Kidney epithelial cell (primary cell): ENCODE measurements at places on chromosomes 6 and 20. TPM values are rescaled to one million over a fixed set of nuclear protein-coding genes. Genes with fewer than 3 reads are reported as not detected.

- DNase-seq: no peak
These were observed 23.1 kb upstream of the PREX1 start for GRCh38 chr20:48850977-48851299.

- no peak for DNase-seq
These were observed 1.9 kb upstream of the IRF4 start for GRCh38 chr6:389622-390021.

Gene ECT2L
- not detected in 2 replicates for total RNA-seq

Gene TGM2
- total RNA-seq: 115 and 135 TPM in 2 replicates

Gene CDSN
- not detected in 2 replicates for total RNA-seq

Gene NOTCH4
- total RNA-seq: 2.4 and 2.9 TPM in 2 replicates

Gene SERPINB1
- 39.9 and 43.2 TPM in 2 replicates for total RNA-seq

DNA sequence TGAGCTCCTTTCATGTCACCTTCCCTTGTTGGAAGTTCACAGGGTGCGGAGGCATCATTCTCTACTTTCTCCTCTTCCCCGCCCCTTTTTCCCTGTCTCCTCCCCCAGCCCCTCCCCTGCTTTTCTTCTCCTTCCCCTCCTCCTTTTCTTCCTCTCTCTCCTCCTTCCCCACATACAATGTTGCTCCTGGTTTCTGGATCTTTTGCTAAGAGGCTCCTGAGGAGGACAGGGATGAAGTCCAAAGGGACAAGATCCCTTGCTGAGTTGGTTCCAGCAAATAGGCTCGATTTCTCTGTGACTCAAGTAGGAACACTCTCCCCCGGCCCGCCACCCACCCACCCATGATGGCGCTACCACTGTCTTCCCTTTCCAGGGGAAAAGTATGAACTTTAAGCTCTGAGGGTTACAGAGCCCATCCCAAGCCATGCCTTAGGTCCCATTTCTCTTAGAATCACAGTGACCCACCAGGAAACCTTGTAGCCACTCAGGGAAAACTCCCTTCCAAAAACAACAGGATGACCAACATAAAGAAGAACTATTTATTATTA is 852 bp upstream of the TFEB start:
- DNase-seq: no peak

DNA sequence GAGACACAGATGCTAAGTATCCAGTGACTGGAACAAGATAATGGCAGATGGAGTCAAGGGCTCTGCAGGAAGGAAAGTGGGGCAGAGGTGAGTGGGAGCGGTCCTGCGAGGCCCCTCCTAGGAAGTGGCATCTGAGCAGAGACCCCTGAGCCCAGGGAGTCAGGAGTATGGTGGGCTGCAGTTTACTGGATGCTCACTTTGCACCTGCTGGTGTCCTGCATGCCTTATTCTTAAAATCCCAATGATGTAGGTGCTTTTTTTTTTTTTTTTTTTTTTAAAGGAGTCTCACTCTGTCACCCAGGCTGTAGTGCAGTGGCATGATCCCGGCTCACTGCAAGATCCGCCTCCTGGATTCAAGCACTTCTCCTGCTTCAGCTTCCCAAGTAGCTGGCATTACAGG is 5.6 kb downstream of the CEBPB start:
- no peak for DNase-seq

GRCh38 chr20:51272401-51272800 is 249.5 kb upstream of the KCNG1 start:
- no peak for DNase-seq

Gene CLIC1
- 494 and 498 TPM in 2 replicates for total RNA-seq

- DNase-seq: no peak
These were observed 390.2 kb downstream of the TENT5A start for GRCh38 chr6:81362246-81362645.

GRCh38 chr6:52143551-52143950 is 42.6 kb upstream of the IL17A start:
- DNase-seq: no peak

DNA sequence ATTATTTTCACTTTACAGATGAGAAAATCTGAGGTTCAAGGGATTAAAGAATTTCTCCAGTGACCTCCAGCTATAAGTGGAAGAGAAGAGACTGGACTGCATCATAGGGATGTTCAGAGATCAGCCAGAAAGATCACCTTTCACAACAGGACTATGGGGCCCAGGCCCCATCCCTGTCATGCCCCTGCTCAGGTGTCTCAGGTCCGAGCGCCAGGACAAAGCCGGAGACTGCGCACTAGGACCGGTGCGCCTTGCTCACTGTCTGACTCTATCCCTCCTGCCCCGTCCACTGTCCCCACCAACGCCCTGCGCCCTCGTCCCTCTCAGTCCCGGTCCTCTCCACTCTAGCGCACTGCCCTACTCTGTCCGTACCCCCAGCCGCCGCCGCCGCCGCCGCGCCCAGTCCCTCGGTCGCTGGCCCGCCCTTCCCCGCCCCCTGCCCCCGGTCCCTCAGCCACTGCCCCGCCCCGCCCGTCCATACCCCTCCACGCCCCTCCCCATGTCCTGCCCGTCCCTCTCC is 521 bp upstream of the RAD21L1 start:
- no peak for DNase-seq

Gene TREM1
- 0.13 and 1.4 TPM in 2 replicates for total RNA-seq

DNA sequence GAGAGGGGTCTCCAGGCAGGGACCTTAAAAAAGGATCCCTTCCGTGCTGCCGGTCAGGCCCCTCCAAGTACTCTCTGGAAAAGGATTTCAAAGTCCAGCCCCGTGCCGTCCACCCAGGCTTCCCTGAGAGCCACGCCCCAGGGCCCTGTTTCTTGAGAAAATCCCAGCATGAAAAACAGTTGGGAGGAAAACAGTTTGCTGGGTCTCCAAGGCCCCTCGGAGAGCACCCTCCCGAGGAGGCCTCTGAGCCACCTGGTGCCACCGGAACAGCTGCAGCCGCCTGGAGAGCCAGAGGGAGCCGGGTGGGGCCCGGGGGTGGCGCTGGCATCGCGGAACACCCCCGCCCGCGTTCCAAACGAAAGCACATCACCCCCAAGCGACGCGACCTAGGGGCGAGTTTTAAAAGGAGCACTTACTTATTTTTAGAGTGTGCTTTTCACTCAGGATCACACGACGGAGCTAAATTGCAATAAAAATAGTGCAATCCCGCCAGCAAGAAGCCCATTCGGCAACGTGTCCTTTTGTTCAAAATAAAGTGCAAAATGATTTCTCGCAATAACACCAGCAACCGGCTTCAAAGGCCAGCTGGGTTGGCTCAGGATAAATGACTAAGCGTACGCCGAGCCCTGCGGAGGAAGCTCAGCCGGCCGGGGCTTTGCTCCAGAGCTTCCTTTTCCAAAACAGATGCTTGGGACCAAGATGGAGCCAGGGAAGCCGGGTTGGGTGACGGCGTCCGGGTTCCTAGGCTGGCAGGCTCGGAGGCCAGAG is 64.2 kb downstream of the YTHDF1 start:
- DNase-seq: no peak

Gene RGL2
- 42.3 and 45.5 TPM in 2 replicates for total RNA-seq

Gene LRRC73
- not detected in 2 replicates for total RNA-seq

GRCh38 chr6:161111261-161111660 is 119.7 kb downstream of the MAP3K4 start:
- DNase-seq: no peak

- DNase-seq: no peak
These were observed 8.7 kb downstream of the LAMA4 start for GRCh38 chr6:112245511-112246203.

DNA sequence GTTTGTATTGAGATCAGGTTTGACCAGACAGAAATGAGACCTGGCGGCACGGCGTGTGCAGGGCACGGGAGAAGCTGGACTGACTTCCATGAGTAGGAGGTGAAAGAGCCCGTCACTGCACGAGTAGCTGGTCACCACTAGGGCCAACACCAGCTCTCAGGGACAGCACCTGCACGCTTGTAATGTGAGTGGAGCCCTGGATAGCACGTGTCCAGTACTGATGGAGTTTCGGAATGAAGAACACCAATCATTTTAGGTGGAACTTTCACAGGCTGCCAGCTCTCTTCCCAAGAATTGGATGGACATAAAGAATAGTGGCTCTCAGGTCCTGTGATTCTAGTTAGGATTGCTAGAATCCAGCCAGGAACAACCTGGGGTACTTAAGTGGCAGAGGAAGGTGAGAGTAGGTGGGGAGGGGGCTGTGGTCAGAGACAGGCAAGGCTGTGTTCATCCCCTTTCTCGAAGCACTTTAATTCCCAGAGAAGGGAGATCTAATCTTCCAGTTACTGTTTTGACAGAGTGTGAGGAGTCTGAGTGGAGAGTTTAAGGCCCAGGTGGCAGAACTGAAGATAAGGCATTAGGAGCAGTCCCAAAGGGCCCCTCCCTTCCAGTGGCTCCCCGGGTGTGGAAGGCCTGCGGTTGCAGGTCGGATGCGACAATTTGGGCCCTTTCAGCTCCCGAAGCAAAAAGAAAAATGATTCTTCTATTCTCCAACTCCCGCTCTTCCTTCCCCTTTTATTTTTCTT is 314.8 kb downstream of the QKI start:
- DNase-seq: no peak

Gene MACROD2
- total RNA-seq: 0.79 and 7.9 TPM in 2 replicates

GRCh38 chr20:16260911-16261310 is 312.3 kb downstream of the KIF16B start:
- no peak for DNase-seq

Gene PIGT
- 69.8 and 92.7 TPM in 2 replicates for total RNA-seq

GRCh38 chr6:68196645-68197044 is 438.4 kb upstream of the ADGRB3 start:
- no peak for DNase-seq

- no peak for DNase-seq
These were observed 158.3 kb downstream of the HDGFL1 start for GRCh38 chr6:22727710-22728109.

DNA sequence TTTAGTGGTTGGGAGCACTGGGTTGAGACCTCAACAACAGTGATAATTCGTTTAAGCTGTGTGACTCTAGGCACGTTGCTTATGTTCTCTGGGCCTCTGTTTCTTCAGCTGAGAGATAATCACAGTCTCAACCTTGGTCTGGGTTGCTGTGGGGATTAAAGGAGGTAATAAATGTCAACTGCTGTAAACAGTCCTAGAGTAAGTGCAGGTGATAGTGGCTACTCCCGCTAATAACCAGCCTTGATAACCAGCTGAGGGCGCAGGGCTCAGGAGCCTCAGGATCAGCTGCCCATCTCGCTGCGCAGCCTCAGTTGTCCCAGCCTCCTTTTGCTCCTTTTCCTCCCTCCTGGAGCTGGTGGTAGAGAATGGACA is 58.0 kb downstream of the JARID2 start:
- DNase-seq: no peak

- DNase-seq: no peak
These were observed 109.5 kb downstream of the SNX5 start for GRCh38 chr20:17859002-17859615.

GRCh38 chr6:116697480-116697879 is 16.5 kb downstream of the KPNA5 start:
- DNase-seq: no peak

GRCh38 chr6:80223743-80224212 is 117.3 kb downstream of the BCKDHB start:
- no peak for DNase-seq

Gene MCCD1
- not detected in 2 replicates for total RNA-seq

GRCh38 chr6:15581751-15582150 is 81.1 kb downstream of the DTNBP1 start:
- no peak for DNase-seq

Gene PAX1
- not detected in 2 replicates for total RNA-seq

Gene MAK
- 0.14 and 0.17 TPM in 2 replicates for total RNA-seq

DNA sequence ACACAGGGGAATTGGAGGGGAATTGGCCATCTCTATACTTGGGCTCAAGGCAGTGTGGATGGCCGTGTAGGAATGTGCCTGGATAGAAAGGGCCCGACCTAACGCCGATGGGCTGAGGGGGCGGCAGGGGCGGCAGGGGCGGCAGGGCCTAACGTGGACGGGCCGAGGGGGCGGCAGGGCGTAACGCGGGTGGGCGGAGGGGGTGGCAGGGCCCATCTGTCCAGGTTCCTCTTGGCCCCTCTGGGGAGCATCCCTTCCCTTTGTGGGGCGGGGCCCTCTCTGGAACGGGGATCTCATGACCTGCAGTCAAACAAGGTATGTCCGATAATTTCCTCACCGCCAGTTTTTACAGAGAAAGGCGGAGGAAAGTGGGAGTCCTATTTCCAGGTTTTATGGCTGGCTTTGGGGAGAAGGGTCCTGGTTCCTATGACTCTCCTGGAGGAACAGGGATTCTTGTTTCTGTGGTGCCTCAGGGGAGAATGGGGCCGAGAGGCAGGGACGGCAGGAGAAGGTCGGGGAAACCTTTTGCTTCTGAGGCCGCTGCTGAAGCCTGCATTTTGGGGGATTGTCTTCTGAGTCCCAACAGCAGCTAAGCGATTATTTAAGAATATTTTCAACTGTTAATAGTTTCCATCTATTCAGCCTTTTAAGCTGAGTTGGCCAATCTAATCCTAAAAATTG is 100.8 kb upstream of the FRMD1 start:
- no peak for DNase-seq

- DNase-seq: no peak
These were observed 6.2 kb upstream of the CD93 start for GRCh38 chr20:23092384-23092756.

DNA sequence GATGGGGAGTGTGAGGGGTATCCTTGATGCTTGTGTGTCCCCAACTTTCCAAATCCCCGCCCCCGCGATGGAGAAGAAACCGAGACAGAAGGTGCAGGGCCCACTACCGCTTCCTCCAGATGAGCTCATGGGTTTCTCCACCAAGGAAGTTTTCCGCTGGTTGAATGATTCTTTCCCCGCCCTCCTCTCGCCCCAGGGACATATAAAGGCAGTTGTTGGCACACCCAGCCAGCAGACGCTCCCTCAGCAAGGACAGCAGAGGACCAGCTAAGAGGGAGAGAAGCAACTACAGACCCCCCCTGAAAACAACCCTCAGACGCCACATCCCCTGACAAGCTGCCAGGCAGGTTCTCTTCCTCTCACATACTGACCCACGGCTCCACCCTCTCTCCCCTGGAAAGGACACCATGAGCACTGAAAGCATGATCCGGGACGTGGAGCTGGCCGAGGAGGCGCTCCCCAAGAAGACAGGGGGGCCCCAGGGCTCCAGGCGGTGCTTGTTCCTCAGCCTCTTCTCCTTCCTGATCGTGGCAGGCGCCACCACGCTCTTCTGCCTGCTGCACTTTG is at the start of gene TNF:
Gene TNF (plus strand): TSS at position 231 of the 567 bp plus-strand sequence. CDS start 177 bp downstream, at position 408.
- DNase-seq: no peak

- DNase-seq: no peak
These were observed 10.8 kb upstream of the FKBP1A start for GRCh38 chr20:1403624-1404023.

Gene C6orf141
- 3.7 and 6.5 TPM in 2 replicates for total RNA-seq

- no peak for DNase-seq
These were observed 101.8 kb downstream of the TRERF1 start for GRCh38 chr6:42349753-42350511.

Gene CST1
- not detected in 2 replicates for total RNA-seq
